Stimulated activated CD8-positive, alpha-beta memory T cell treated with anti-CD3 and anti-CD28 coated beads, Interleukin-7, amount 100 ng/mL, for 1 hour (primary cell): ENCODE measurements at places on chromosomes 12 and 14.

DNA sequence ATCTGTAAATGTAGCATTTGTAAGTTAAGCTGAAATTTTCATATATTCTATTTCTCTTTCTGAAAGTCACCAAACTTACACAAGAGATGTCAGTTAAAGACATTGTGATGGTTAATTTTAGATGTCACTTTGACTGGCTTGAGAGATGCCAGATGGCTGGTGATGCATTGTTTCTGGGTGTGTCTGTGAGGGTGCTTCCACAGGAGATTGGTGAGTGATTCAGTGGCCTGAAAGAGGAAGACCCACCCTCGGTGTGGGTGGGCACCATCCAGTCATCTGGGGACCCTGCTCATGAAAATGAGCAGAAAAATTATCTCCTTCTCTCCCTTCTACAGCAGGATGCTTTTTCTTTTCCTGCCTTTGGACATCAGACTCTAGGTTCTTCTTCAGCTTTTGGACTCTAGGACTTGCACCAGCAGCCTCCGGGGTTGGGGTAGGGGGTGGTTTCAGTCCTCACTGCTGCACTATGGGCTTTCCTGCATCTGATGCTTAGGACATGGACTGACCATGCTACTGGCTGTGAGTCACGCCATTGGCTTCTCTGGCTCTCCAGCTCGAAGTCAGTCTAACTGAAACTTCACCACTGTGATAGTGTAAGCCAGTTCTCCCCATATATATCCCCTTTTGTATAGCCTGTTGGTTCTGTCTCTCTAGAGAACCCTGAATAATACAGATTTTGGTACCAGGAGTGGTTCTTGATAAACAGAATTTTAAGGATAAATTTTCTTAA lies 20.9 kb downstream of the PDE6H start:
- DNase-seq, result no peak

DNA sequence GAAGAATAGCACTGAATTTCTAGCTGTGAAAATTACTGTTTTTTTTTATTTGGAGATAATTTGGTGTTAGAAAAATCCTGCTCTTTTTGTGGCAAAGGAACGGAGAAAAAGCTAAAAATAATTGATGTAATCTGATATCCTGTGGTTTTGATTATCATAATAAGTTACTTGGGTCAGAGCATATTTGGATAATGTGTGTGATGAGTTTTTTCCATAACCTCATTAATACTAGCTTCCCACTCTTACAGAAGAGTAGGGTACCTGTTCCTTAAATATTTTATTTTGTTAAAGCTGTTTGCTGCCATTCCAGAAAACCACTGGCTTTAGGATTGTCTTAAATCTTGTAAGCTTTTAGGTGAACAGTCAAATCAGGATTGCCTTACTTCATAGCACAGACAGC lies 4.7 kb downstream of the PSMC6 start:
- no peak for DNase-seq

GRCh38 chr12:124869059-124869665 lies 5.5 kb upstream of the SCARB1 start:
- no peak for DNase-seq

- no peak for DNase-seq
Observed at GRCh38 chr12:93115198-93115601, 186.1 kb upstream of the EEA1 start.

- peak; percentile 7 for DNase-seq
Observed at GRCh38 chr12:54082397-54082892, 28.8 kb downstream of the HOXC4 start.

GRCh38 chr14:90381011-90381786 lies 15.6 kb upstream of the CALM1 start:
- DNase-seq, result no peak

DNA sequence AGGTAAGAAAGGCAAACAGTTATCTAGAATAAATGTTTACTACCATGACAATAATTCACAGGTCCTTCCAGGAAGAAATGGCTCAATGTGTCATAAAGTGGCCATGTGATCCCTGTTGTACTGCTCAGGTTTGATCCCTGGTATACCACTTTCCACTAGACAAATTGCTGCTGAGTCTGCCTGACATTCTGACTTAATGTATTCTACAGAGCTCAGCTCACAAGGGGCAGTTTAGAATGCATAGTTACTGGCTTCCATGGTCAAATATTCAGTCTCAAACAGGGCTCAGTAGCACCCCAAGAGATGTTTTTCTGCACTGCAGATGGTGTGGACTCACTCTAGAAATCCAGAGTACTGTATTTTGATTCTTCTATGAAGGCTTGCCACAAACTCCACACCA lies 21.8 kb downstream of the TSHR start:
- DNase-seq, result no peak

DNA sequence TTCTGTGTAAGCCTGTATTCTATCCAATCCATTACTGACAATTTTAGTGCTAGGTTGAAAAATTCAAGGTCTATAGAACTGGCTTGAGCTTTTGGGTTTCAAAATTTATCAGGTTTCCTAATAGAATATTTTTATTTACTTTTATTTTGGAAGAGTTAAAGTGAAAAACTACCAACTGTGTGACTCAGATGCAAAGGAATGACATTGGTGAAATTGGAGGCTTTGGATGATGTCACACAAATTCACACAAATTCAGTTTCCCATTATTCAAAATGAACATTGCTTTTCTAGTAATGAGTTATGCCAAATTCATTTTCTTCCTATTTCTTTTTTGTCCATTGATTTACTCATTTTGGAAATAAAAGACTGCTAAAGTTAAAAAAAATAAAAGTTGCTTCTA lies 186.9 kb downstream of the ALX1 start:
- no peak for DNase-seq

DNA sequence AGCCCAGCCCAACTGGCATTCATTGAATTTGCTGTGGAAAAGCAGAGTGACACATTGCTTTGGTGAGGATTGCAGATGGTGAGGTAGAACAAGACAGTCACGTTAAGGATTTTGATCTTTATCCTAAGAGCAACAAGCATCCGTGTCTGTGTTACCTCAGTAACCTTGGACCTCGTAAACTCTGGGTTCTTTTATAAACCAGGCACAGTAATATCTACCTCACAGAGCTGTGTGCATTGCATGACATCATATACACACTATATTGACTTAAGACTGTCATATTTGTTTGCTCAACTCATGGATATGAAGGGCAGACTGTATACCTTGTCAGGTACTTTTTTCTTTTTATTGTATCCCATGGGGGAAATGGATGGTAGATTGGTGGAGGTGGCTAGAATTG lies 156.2 kb downstream of the ETV6 start:
- DNase-seq, result no peak

GRCh38 chr12:50706606-50707005 lies 57.3 kb upstream of the ATF1 start:
- no peak for DNase-seq

GRCh38 chr12:8556531-8557097 lies 15.9 kb upstream of the CLEC4E start:
- no peak for DNase-seq

DNA sequence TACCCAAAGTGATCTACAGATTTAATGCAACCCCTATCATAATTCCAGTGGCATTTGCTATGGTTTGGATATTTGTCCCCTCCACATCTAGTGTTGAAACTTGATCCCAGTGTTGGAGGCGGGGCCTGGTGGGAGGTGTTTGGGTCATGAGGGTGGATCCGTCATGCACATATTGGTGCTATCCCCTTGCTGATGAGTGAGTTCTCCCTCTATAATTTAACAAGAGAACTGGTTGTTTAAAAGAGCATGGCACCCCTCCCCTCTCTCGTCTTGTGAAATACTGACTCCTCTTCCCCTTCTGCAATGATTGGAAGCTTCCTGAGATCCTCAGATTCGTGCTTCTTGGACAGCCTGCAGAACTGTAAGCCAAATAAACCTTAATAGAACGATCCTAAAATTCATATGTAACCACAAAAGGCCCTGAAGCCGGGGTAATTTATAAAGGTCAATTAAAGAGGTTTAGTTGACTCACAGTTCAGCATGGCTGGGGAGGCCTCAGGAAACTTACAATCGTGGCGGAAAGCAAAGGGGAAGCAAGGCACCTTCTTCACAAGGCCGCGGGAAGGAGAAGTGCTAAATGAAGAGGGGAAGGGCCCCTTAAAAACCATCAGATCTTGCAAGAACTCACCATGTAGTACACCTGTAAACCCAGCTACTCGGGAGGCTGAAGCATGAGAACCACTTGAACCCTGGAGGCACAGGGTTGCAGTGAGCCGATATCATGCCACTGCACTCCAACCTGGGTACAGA lies 41.2 kb downstream of the SLC39A9 start:
- DNase-seq, result no peak

GRCh38 chr14:37946819-37947218 lies 260.9 kb upstream of the SSTR1 start:
- DNase-seq, result no peak

DNA sequence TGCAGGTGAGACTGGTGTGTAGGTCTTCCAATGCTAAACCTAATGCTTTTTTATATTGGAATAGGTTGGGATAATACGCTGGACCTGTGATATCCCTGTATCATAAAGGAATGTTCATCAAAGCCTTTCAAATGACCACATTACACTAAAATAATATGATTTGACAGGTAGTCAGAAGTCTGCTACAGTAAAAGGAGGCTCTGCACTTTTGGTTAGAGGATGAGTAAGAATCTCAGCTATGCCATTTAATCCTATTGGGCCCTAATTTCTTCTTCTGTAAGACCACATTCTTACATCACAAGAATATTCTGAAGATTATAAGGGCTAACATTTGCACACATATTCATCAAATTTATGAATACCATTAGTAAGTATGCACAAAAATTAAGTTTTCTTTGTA lies 250.5 kb upstream of the FLRT2 start:
- DNase-seq, result no peak

GRCh38 chr14:79275292-79275655 lies 936.0 kb downstream of the DIO2 start:
- no peak for DNase-seq

DNA sequence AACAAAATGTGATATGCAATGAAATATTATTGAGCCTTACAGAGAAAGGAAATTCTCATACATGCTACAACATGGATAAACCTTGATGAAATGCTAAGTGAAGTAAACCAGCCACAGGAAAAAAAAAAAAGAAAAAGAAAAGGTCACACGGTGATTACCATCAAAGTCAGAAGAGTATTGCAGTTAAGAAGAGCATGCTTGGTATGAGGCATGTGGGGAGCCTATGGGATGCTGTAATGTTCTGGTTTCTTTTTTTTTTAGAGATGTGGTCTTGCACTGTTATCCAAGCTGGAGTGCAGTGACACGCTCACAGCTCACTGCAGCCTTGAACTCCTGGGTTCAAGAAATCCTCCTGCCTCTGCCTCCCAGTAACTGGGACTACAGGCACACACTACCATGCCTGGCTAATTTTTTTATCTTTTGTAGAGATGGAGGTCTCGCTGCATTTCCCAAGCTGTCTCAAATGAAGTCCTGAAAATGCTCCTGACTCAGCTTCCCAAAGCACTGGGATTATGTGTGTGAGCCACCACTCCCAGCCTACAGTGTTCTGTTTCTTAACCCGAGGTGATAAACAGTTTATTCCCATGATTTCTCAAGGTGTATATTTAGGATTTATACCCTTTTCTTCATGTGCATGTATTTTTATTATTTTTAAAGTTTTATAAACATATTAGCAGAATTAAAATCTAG lies 96.2 kb downstream of the SEC23A start:
- no peak for DNase-seq

DNA sequence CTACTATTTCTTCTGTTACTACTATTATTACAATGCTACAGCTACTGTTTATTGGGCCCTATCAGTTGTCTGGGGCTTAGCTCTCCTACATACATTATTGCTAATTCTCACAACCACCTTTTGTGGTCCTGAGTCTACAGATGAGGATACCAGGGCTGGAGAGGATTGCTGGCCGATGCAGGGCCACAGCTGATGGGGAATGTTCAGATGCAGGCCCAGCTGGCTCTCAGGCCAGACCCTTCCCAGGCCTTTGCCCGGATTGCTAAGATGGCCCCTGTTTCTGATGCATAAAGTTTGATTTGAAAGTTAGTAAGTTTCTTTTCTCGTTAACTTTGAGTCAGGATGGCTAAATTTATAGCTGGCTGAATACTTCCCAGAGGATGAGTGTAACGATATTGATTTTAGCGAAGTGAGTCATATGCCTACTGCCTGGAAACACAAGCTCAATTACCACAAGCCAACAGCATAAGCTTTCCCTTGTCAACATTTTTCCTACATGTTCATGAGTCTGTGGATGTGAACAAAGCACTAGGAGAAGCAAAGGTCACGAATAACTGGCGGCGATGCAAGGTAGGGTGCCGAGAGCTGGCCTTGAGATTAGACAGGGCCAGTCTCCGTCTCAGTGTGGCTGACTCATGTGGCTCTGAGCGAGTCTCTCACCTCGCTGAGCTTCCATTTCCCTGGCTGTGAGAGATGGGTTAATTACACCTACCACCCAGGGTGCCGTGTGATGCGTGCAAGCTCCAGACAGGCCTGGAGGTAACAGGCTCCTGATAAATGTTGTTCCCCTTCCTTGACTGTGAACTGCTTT lies 111.0 kb downstream of the BEGAIN start:
- DNase-seq, result no peak

DNA sequence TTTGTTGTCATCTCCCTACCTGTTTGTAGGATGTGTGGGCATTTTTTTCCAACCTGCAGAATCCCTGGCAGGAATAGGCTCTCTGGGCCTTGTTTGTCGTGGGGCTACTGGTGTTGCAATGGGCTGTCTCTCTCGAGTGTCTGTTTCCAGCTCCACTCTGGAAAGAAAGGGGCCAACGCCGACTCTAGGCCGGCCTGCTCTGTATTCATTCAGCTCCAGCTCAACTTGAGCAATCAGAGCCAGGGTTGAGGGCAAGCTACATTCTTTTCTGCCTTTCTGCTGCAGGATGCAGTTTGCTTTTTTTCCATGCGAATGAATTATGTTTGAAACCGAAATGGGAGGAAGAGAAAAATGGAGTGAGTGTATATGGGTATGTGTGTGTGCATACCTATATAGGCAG lies 2.3 kb downstream of the JDP2 start:
- no peak for DNase-seq

GRCh38 chr14:54105898-54106297 lies 149.3 kb upstream of the BMP4 start:
- no peak for DNase-seq

DNA sequence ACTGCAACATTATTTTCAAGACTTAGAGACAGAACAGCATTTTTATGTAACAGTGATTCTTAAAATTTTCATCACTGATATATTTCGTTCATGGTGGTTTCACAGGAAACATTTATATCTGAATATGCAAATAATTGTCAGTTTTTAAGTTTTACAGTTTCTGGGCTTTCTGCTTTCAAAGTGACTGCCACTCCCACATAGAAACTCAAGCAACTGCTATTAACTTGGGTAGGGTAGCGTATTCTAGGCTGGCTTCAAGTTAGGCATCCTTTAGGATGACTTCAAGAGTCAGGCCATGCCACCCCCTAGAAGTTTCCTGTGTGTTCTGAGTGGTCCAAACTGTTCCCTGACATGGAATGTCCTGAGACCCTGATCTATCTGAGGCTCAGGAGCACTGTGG lies 123.6 kb upstream of the TSPAN8 start:
- DNase-seq, result no peak
